ENCODE measurements at places on chromosomes 1 and 21. TPM values are rescaled to one million over a fixed set of nuclear protein-coding genes. Genes with fewer than 3 reads are reported as not detected.

DNA sequence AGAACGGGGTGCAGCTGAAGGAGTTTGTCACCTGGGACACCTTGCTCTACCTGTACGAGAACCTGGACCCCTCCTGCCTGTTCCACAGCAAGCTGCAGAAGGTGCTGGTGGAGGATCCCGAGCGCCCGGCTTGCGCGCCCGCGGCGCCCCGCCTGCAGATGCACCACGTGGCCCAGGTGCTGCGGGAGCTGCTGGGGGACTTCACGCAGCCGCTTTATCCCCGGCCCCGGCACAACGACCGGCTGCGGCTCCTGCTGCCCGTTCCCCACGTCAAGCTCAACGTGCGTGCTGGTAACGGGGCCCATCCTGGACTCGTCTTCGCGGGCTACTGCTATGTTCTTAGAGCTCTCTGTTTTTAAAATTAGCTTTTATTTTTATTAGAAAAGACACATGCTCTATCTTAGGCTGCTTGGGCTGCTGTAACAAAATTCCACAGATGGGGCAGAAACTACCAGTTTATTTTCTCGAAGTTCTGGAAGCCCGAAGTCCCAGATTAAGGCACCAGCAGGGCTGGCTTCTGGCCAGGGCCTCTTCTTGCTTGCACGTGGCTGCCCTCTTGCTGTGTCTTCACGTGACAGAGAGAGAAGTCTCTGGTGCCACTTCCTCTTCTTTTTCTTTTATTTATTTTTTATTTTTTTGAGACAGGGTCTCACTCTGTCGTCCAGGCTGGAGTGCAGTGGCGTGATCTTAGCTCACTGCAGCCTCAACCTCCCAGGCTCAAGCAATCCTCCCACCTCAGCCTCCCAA lies 38.1 kb downstream of the TRPM2 start:
- no peak for DNase-seq

The CASZ1 gene
- 0.62 TPM for total RNA-seq

GRCh38 chr1:67566803-67567377 lies 118.1 kb upstream of the GADD45A start:
- no peak for DNase-seq

GRCh38 chr1:111505641-111506119 lies 2.2 kb upstream of the ADORA3 start:
- no peak for DNase-seq

DNA sequence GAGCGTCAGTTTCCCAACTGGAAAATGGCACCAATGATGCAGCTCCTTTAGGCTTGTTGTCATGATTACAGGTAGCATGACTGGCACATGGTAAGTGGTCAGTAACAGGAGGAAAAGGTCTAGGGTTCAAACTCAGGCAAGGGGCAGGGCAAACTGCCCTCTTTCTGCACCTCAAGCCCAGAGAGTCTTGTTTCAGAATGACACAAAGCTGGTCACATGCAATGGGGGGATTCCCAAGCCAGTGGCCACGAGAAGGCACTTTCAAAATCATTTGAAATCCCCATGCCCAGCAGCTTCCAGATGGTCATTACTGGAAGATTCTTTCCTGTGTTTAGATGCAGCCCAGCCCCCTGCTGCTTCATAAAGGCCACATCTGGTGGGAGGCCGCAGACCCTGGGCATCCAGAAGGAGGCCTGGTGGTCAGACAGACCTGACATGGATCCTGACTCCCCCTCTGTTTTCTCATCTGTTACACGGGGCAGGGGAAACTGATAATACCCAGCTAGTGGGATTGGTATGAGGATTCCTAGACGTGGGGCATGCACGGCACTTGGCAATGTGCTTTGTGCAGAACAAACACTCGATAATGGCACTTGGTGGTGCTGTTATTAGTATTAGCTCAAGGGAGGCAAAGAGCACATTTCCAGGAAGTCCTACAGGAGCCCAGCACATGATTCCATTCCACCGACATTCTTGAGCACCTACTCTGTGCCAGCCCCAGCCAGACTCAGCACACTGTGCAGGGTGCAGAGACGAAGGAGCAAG lies 6.9 kb upstream of the PLA2G2D start:
- no peak for DNase-seq

DNA sequence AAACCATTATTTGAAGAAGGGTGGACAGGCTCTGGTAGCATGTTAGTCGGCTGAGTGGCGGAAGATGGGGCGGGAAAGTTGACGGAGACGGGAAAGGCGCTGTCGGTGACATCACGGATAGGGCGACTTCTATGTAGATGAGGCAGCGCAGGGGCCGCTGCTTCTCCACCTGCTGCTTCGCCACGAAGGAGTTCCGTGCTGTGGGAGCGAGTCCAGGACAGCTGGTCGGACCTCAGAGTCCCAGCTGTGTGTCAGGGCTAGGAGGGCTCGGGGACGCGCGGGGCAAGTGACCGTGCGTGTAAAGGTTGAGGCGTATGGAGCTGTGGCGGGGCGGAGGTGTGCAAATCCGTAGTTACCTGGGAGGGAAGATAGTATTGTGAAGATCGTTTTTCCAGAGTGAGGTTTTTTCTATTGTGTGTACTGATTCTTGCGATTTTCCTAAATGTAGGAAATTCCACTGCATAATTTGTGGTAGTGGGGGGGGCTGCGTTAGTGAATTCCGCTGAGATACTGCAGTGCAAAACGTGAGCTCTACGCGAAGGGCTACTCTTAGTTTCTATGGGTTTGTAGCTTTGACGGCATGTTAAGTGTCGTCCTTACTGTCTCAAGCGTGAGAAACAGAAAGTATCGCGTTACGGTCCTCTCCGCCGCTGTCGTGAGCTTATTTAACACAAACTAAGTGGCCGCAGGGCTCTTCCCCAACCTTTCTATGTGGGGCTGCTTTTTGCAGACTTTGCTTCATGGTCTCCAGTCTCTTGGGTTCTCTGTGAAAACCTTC lies 111.2 kb upstream of the NBPF11 start:
- peak; percentile 38 for DNase-seq
